ENCODE measurements at places on chromosomes 5 and 9.
A peak's percentile ranks its signal among the peaks of the same experiment; 100 is the strongest.

- DNase-seq: no peak
Measured at GRCh38 chr9:21001581-21001980, 29.9 kb downstream of the HACD4 start.

DNA sequence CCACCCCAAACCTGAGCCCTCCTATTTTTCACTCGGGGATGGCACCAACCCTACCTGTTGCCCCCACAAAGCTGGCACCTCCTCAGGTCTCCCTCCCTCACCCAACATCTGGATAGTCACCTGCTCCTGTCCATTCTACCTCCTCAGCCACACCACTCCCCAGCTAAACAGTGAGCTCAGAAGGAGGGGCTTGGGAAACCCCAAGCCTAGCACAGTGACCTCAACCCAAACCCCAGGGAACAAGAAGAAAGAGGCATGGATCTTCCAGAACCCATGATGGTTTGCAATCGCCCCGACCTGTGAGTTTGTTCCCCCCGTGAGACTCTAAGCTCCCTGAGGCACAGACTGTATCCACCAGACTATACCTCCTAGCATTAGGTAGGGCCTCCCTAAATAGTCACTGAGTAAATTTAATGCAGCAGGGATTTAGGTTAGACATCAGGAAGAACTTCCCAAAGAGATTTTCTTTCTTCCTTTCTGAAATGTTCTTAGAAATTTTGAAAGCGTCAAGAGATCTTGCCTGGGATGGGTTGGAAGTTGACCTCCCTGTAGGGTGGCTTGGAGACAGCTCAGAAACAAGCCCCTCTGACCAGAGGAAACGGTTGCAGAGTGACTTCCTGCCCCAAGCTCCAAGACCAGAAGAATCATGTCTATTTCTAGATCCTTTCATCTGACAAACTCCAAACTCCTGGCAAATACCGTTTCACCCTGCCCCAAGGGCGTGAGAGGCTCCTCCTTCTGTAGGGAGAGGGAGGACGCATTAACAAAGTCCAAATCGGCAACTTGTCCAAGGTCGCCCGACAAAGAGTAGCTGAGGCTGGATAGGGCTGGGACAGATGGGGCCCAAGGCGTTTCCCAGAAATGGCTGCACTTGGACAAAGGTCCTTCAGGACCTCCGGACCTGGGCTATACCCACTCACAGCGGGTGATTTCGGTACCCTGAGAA, 4.1 kb downstream of the FIBCD1 start:
- no peak for DNase-seq

- DNase-seq: no peak
Measured at GRCh38 chr5:142807372-142807911, 37.3 kb downstream of the ARHGAP26 start.

GRCh38 chr9:134494273-134494815, 147.3 kb upstream of the COL5A1 start:
- DNase-seq: no peak

GRCh38 chr5:173232499-173233346, 2.3 kb downstream of the NKX2-5 start:
- DNase-seq: peak; percentile 55

DNA sequence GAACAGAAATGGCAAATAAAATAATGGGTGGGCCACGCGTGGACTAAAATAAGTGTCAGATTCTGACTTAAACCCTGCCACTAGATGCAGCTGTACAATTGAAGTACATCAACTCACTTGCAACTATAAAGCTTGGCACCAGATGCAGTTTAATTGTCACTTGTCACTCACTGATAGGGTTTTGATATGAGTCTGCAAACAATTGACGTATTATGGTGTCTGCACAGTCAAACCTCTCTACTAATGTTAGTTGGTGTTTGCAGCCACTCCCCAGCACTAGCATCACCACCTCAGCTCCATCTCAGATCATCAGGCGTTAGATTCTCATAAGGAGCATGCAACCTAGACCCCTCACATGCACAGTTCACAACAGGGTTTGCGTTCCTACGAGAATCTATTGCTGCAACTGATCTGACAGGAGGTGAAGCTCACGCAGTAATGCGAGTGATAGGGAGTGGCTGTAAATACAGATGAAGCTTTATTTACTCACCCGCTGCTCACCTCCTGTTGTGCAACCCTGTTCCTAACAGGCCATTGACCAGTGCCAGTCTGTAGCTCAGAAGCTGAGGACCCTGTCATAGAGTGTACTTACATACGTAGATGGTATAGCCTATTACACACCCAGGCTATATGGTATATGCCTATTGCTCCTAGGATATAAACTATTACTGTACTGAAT, 72.1 kb upstream of the SEMA6A start:
- DNase-seq: no peak

- no peak for DNase-seq
Measured at GRCh38 chr9:26166537-26166936, 488.3 kb upstream of the TUSC1 start.

Data from right forelimb (tissue), 1 donor.